ENCODE measurements at places on chromosomes 7 and 10. TPM values are rescaled to one million over a fixed set of nuclear protein-coding genes. Genes with fewer than 3 reads are reported as not detected.

GRCh38 chr10:43968076-43968475 is 319.4 kb upstream of the ZNF32 start:
- no peak overlapping the region for H3K4me3 ChIP-seq
- H3K36me3 ChIP-seq, result no peaks in the 10 kb centered on the region
- H3K4me1 ChIP-seq, result no peaks in the 10 kb centered on the region
- no peaks in the 10 kb centered on the region for H3K27me3 ChIP-seq
- no peak overlapping the region for H3K27ac ChIP-seq

HTR5A gene
- not detected for polyA plus RNA-seq

GRCh38 chr10:46092524-46093081 is 46.5 kb upstream of the MSMB start:
- H3K36me3 ChIP-seq, result no peaks in the 10 kb centered on the region
- no peak overlapping the region for H3K27ac ChIP-seq
- DNase-seq, result no peak
- H3K4me1 ChIP-seq, result no peaks in the 10 kb centered on the region
- no peak overlapping the region for H3K4me3 ChIP-seq

GPER1 gene
- polyA plus RNA-seq, result 9.1 TPM

LRRN3 gene
- polyA plus RNA-seq, result 3.4 TPM

GRCh38 chr7:139502226-139502625 is 18.8 kb upstream of the KLRG2 start:
- no peak for DNase-seq
- H3K4me1 ChIP-seq, result no peaks in the 10 kb centered on the region
- no peak overlapping the region for H3K27ac ChIP-seq
- no peaks in the 10 kb centered on the region for H3K36me3 ChIP-seq
- H3K4me3 ChIP-seq, result no peak overlapping the region

DNA sequence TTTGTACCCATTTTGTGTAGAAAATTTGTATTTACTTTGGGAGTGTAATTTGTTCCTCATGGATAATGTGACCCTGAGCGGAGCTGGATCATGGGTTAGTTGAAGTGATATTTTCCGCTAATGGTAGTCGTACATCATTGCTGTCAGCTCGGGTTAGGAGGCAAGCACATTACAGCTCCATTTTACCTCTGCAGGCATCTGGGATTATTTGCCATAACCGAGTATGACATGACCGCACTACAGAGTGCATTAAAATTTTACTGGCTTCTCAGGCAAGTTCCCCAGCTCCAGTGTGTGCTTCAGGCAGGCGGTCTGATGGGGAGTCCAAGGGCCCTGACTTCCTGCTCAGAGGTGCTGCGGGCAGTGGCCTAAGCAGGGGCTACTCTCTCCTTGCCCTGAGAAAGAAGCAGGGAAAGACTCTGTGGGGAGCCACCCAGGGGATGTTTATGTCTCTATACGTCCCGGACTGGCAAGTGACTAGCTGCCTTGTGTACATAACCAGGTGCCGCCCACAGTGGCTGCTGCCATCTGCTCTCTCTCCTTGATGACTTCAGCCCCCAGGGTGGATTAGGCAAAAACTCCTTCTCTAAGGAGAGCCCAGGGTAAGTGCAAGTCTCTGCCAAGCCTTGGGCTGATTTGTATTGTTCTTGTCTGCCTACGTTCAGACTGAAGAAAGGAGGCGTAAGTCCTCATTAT is 685.3 kb upstream of the GALNT17 start:
- DNase-seq, result no peak
- no peak overlapping the region for H3K4me3 ChIP-seq
- no peak overlapping the region for H3K27ac ChIP-seq

- H3K4me1 ChIP-seq, result no peaks in the 10 kb centered on the region
- H3K27ac ChIP-seq, result no peak overlapping the region
- H3K4me3 ChIP-seq, result no peak overlapping the region
- no peak for DNase-seq
- H3K36me3 ChIP-seq, result no peaks in the 10 kb centered on the region
- H3K27me3 ChIP-seq, result no peaks in the 10 kb centered on the region
Observed at GRCh38 chr10:110313674-110314073, 9.0 kb upstream of the SMNDC1 start.

UPK3B gene
- polyA plus RNA-seq, result 159 TPM

DNA sequence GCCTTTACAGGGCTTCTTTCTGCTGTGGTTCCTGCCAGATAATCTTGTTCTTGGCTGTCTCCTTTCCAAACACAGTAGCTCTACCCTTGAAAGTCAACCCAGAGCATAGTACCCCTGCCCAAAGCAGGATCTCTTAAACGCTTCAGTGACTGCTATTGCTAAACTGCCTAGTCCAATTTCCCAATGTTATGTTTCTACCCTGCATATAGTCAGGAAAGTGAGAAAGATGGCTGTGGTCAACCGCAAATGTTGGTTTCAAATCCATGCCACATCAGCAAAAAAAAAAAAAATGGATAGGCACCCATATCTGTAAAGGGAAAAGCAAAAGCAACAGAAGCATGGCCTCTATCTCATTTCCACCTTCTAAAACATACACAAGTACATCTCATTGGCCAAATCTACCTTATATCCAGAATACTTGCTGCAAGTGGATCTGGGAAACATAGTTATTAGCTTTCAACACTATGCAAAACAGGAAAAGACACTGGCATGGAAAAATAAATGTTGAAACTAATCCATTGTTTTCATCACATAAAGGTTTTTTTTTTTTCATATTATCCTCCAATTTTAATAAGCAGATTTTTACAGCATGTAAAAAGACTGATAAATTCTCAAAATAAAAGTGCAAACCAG is 59.8 kb downstream of the DNAJC1 start:
- no peak for DNase-seq
- H3K4me1 ChIP-seq, result no peaks in the 10 kb centered on the region
- no peak overlapping the region for H3K4me3 ChIP-seq
- H3K27ac ChIP-seq, result no peak overlapping the region
- H3K36me3 ChIP-seq, result no peaks in the 10 kb centered on the region

ITGA8 gene
- polyA plus RNA-seq, result 3.9 TPM

GRCh38 chr10:63585041-63585440 is 63.8 kb downstream of the REEP3 start:
- H3K27ac ChIP-seq, result peak overlapping the region; percentile 42
- no peak for DNase-seq
- H3K36me3 ChIP-seq, result no peaks in the 10 kb centered on the region
- H3K27me3 ChIP-seq, result no peaks in the 10 kb centered on the region
- peaks cover 9% of the 10 kb centered on the region for H3K4me1 ChIP-seq

DNAH11 gene
- polyA plus RNA-seq, result 1.3 TPM

DNA sequence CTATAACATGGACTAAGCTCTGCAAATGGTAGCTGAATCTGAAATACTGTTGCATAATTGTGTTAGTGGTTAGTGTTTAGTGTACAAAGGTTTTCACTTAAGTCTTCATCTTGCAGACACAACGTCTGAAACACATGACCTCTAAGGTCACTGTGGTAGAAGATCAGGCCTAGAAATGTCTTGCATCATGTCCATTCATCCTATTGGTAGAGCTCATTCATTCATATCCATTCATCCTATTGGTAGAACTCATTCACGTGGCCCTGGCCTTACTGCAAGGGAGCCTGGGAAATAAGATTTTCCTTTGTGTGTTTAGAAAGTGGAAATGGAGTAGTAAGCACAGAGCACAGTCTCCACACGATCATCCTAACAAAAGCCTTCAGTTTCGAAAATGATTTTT is 485.8 kb downstream of the PLXNA4 start:
- no peaks in the 10 kb centered on the region for H3K4me1 ChIP-seq
- H3K27ac ChIP-seq, result no peak overlapping the region
- no peaks in the 10 kb centered on the region for H3K36me3 ChIP-seq

DNA sequence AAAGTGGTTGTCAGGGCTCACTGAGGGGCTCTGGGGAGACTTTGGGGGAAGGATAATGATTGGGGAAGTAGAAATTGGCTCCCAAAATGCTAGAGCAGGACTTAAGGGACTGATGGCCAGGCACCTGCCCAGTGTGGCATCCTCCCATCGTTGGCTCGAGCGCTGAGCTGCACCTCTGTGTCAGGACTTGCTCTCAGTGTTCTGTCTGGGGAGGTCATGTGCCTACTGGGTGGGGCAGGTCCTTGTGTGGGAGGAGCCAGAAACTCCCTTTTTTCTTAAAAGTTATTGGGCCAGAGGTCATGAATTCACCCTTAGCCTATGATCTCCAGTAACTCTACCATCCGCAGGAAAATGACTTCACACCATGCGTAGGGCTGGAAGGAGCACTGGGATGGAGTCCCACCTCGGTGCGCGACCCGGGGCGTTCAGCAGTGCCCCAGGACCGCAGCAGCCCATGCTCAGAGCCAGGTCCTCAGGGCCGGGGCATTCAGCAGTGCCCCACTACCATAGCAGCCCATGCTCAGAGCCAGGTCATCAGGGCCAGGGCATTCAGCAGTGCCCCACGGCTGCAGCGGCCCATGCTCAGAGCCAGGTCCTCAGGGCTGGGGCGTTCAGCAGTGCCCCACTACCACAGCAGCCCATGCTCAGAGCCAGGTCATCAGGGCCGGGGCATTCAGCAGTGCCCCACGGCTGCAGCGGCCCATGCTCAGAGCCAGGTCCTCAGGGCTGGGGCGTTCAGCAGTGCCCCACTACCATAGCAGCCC is 221.9 kb downstream of the EBF3 start:
- no peak overlapping the region for H3K27ac ChIP-seq
- H3K36me3 ChIP-seq, result no peaks in the 10 kb centered on the region
- no peaks in the 10 kb centered on the region for H3K27me3 ChIP-seq
- no peak overlapping the region for H3K4me3 ChIP-seq

DRGX gene
- not detected for polyA plus RNA-seq

- no peak overlapping the region for H3K4me3 ChIP-seq
- no peak for DNase-seq
- H3K36me3 ChIP-seq, result no peaks in the 10 kb centered on the region
- H3K4me1 ChIP-seq, result no peaks in the 10 kb centered on the region
- no peak overlapping the region for H3K27ac ChIP-seq
Observed at GRCh38 chr10:37758074-37758473, 99.3 kb downstream of the ZNF248 start.

GRCh38 chr7:1533255-1533546 is 2.7 kb downstream of the MAFK start:
- H3K36me3 ChIP-seq, result no peaks in the 10 kb centered on the region
- H3K27ac ChIP-seq, result peak overlapping the region; percentile 98
- H3K4me1 ChIP-seq, result peaks cover 49% of the 10 kb centered on the region

CAMK2G gene
- 5.9 TPM for polyA plus RNA-seq

DNA sequence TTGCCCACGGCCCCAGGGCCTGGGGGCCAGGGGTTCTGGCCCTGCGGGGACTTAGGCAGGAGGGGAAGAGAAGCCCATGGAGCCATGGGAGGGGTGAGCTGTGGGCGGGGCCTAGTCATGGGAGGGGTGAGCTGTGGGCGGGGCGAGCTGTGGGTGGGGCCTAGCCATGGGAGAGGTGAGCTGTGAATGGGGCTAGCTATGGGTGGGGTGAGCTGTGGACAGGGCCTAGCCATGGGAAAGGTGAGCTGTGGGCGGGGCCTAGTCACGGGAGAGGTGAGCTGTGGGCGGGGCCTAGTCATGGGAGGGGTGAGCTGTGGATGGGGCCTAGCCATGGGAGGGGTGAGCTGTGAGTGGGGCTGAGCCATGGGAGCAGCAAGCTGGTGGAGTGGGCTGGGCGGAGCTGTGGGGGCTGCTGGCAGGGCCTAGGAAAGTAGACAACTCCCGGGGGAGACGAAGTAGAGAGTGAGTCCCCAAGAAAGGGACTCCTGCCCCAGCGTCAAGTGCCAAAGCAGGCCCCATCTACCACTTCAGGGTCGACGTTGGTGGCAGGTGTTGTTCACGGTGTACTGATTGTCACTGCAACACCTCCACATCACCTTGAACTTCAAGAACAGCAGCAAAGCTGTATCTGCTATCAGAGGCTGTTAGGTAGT is 19.2 kb upstream of the TTYH3 start:
- H3K36me3 ChIP-seq, result no peaks in the 10 kb centered on the region
- H3K27me3 ChIP-seq, result no peaks in the 10 kb centered on the region
- no peak overlapping the region for H3K4me3 ChIP-seq
- no peak for DNase-seq
- peaks cover 27% of the 10 kb centered on the region for H3K4me1 ChIP-seq
- H3K27ac ChIP-seq, result peak overlapping the region; percentile 83
